Activated CD8-positive, alpha-beta memory T cell treated with anti-CD3 and anti-CD28 coated beads, Interleukin-2, amount 10 ng/mL, durations not matched to agents 7 days and 5 days (primary cell): ENCODE measurements at places on chromosomes 2 and 18.

DNA sequence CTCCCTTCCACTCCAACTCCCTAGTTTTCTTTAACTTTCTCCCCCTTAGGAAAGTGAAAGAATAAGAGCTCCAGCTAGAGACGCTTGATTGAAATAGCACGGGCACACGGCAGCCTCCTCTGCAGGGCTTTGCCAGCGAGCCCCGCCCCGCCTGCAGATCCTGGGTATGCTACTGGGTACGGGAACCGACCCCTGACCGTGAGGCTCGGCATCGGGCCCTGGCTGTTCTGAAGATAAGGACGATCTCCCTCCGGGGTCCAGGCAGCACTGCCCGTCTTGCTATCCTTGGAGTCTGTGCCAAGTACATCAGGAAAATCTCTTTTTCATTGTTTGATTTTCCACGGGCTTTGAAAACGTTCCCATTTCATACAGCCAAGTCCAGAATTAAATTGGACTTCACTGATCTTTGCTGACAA is 284.5 kb downstream of the MTX2 start:
- DNase-seq, result no peak

- DNase-seq, result peak; percentile 26
These were observed 39.5 kb downstream of the TMEM247 start for GRCh38 chr2:46518861-46519260.

- no peak for DNase-seq
These were observed 174.9 kb downstream of the AGAP1 start for GRCh38 chr2:235668782-235669181.

DNA sequence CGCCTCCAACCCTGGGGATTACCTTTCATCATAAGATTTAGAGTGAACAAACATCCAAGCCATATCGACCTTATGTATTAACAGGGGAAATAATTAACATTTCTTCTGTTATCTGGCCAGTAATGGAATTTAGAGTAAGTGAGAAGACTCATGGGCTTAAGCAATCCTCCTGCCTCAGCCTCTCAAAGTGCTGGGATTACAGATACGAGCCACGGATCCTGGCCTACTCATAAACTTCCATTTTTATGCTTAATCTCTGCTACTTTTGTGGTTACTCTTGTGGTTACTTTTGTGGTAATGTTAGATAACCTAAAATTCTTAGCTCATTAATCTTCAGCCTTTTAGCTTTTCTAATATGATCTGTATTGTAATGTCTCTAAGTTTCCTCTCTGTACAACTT is 159.3 kb upstream of the SLC8A1 start:
- DNase-seq, result no peak

- DNase-seq, result peak; percentile 35
These were observed 46.2 kb upstream of the DNMT3A start for GRCh38 chr2:25387876-25388449.
